SK-MEL-5 (cell line): ENCODE measurements at places on chromosomes 3 and 15. TPM values are rescaled to one million over a fixed set of nuclear protein-coding genes. Genes with fewer than 3 reads are reported as not detected.

ISLR gene
- total RNA-seq: not detected in 2 replicates

INSYN1 gene
- 2.4 and 2.5 TPM in 2 replicates for total RNA-seq

PHLDB2 gene
- total RNA-seq: 36.2 and 36.9 TPM in 2 replicates

CLDN16 gene
- total RNA-seq: not detected in 2 replicates

GPR156 gene
- total RNA-seq: 0.08 and 0.29 TPM in 2 replicates

ITGA11 gene
- not detected in 2 replicates for total RNA-seq

SCAMP5 gene
- 3.4 and 5.4 TPM in 2 replicates for total RNA-seq

RASL12 gene
- total RNA-seq: not detected in 2 replicates

C3orf70 gene
- total RNA-seq: 8.7 and 9.2 TPM in 2 replicates

CFAP20DC gene
- total RNA-seq: 5.5 and 5.7 TPM in 2 replicates

ACAN gene
- 0.77 and 1.6 TPM in 2 replicates for total RNA-seq

SERF2 gene
- 630 and 662 TPM in 2 replicates for total RNA-seq

PYGO1 gene
- 11.8 TPM in 2 replicates for total RNA-seq

GRCh38 chr3:179233043-179233442, 17.9 kb downstream of the KCNMB3 start:
- no peak for DNase-seq

GRCh38 chr3:169818316-169818715, 5.6 kb upstream of the LRRC34 start:
- DNase-seq: no peak

GRCh38 chr3:157588386-157589060, 85.3 kb upstream of the VEPH1 start:
- no peak for DNase-seq

DNA sequence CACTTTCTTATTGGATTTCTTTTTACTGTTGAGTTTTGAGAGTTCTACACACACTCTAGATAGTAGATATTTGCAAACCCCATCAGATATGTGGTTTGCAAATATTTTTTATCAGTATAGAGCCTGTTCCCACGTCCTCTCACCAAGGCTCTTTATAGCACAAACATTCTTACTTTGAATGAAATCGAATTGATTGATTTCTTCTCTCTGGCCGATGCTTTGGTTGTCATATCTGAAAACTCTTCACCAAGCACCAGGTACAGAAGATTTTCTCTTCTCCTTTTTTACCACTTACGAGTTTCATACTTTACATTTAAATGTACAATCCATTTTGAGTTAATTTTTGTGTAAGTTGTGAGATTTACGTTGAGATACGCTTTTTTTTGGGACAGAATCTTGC, 163.4 kb downstream of the PTPRG start:
- no peak for DNase-seq

- no peak for DNase-seq
Observed at GRCh38 chr3:186800285-186800684, 6.0 kb downstream of the RFC4 start.

GRCh38 chr3:165549665-165550064, 287.6 kb downstream of the BCHE start:
- no peak for DNase-seq

DNA sequence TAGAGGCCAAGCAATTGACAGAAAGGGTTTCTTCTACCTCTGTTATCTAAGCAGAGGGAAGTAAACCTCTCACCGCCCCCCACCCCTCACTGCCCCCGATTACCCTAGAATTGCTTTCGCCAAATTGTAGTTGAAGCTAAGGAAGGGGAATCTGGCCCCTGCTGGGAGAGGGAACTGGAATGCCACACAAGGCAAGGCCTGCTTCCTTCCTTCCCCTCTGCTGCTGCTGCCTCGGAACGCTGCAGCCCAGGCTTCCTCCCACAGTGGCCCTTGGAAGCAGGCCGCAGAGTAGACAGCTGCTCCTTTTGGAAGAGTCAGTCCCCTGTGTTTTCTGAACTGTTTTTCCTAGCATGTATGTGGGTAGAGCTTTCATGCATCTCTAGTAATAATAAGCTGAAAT, 21.6 kb downstream of the RLBP1 start:
- DNase-seq: peak; percentile 26

DNA sequence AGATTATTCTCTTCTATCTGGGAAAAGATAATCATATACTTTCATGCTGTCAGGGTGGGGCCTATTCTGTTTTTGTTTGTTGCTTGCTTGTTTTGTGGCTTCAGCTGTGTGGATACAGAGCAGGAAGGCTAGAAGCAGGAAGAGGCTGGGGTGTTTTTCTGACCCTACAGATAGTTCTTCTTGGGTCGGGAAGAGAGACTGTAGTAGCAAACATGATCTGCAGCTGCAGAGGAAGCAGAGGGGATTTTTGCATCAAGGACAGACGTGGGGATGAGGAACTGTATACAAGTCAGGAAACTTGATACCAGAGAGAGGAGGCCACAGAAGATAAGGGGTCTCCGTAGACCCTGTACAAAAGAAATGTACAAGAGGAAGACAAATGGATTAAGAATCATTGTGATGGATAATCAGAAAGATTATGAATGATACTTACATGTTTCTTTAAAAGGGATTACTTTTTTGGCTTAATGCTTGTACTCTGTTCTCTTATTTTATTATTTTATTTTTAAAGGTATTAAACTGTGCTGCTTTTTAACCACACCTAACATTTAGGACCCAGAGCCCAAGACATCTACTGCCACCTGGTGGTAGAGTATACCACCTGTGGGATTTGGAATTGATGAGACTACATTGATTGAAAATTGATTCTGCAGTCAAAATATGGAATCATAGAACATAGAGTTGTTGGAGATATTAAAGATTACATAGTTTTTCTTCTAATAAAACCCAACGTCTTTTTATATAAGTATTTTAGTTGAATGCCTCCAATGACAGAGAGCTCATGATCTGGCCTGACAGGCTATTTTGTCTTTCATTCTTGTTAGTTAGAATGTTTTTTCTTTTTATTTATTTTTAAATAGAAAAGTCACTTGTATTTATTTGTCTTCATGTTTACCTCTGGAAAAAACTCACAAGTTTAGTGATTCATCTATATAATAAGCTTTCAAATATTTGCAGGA, 87.3 kb upstream of the ROPN1 start:
- peak; percentile 66 for DNase-seq

- no peak for DNase-seq
Observed at GRCh38 chr3:153590051-153590450, 428.0 kb downstream of the RAP2B start.

GRCh38 chr3:134601539-134602439, 49.0 kb downstream of the KY start:
- no peak for DNase-seq

DNA sequence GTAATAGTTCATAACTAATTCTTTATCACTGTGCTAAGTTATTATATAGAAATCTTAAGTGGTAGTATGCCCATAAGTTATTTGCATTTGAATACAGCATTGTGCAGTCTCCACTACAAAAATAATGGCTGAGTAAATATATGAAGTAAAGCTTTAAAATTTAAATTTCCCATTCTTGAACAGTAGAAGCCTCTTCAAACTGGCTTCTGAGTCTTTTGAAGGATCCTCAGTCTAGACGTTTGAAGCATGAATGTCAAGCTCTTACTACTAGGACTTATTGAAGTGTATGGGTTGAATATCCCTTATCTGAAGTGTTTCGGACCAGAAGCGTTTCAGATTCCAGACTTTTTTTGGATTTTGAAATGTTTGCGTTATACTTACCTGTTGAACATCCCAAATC, 16.3 kb downstream of the MORF4L1 start:
- no peak for DNase-seq

DNA sequence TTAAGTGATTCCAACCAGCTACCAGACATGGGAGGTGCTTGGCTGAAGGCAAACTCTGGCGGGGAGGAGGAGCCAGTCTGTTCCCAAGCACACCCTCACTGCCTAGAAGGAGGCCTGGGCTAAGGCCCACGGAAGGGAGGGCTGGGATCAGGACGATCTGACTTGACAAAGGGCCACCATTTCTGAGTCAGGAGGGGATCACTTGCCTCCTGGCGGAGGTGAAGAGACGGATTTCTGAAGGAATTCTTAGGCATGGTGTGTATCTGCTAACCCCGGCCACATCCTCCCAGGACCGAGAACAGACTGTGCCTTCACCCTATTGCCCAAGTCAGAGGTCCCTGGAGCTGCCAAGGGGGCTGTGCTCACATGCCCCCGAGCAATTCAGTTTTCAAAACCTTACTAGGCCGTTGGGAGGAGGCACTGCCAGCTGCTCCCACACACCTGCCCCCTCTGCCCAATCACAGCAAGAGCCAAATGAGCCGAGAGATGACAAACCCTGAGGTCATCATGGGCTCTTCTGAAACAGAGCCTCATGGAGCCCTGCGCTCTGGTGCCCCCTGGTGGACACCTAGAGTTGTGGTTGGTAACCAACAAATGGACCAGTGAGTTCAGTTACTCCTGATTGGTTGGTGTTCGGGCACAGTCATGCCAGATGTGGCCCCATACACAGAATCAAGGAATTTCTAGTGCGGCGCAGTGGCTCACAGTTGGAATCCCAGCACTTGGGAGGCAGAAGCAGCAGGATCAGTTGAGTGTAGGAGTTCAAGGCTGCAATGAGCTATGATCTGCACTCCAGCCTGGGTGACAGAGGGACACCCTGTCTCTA, 6.5 kb upstream of the TNK2 start:
- peak; percentile 97 for DNase-seq

DNA sequence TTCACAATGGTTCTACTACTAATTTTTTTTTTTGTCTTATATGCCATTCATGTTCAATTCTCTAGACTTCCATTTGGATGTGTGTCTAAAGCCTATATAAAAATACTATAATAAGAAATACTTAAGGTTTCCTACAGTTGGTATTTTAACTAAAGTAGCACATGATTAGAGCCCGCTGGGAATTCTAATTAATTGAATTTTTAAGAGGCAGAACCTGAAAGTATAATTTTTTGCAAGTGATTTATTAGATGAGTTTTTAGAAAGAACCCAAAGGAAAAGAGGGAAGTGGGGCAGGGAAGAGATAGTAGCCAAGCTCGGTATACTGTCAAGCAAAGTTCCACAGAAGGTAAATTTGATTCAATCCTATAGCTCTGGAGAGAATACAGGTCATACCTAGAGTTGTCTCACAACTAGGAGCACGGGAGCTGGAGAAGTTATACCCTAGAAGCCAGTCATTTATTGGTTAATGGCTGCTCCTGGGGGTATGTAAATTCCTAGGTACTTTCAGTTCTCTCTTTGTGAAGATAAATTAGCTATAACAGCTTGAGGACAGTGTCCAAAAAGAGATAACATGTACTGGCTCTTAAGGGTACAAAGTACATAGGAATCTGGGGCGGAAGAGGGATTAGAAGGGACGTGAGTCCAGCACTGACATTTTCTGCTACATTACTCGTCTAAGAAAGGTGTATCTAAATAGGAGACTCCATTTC, 225.6 kb downstream of the CNTN6 start:
- DNase-seq: no peak

DNA sequence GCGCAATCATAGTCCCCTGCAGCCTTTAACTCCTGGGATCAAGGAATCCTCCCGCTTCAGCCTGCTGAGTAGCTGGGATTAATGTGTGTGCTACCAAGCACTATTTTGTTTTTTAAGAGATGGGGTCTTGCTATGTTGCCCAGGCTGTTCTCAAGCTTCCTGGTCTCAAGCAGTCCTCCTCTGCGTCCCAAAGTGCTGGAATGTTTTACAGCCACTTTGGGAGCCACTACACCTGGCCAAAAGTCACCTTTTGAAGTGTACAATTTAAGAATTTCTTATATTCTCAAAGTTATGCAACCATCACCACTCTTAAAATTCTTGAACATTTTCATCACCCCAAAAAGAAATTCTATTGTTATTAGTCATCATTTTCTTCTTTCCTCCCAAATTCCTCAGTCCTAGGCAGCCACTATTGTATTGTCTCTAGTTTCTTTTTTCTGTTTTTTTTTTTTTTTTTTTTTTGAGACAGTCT, 17.8 kb downstream of the CDV3 start:
- DNase-seq: no peak

DNA sequence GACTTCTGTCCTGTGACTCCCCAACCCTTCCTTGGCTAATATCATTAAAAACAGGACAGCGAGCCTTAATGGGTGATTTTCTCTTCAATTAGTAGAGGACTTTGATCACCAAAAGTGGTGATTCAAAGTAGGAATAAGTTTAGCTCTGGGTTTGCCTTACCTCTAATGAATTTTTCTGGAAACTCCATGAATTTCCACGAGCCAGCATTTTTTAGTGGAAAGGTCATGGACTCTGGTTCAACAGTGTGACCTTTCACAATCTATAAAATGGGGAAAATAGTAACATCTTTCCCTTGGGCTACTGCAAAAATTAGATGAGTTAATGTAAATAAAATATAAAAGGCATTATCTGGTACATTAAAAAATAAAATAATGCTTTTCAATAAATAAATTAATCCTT, 417.8 kb upstream of the NR2F2 start:
- DNase-seq: no peak

GRCh38 chr3:156388497-156389448, 166.1 kb downstream of the SSR3 start:
- DNase-seq: no peak

- DNase-seq: peak; percentile 74
Observed at GRCh38 chr15:101288905-101289513, 6.0 kb downstream of the SNRPA1 start.

DNA sequence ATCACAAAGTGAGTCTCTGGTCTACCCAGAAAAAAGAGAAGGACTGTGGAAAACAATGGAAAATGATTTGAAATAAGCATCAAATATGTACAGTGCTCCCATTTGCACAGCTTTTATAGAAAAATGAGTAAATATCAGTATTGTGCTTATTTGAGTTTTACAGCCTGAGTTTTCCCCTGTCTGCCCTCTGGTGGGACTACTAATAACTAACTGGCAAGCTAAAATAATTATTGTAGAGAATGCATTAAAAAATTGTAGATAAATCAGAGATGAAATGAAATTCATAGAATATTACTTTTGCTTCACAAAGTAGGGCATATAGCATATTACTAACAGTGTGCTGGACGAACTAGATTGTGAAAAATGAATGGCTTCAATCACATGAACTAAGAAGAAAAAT, 287.1 kb downstream of the NAALADL2 start:
- peak; percentile 21 for DNase-seq
